ENCODE measurements at places on chromosomes 7 and 10. TPM values are rescaled to one million over a fixed set of nuclear protein-coding genes. Genes with fewer than 3 reads are reported as not detected.

DNA sequence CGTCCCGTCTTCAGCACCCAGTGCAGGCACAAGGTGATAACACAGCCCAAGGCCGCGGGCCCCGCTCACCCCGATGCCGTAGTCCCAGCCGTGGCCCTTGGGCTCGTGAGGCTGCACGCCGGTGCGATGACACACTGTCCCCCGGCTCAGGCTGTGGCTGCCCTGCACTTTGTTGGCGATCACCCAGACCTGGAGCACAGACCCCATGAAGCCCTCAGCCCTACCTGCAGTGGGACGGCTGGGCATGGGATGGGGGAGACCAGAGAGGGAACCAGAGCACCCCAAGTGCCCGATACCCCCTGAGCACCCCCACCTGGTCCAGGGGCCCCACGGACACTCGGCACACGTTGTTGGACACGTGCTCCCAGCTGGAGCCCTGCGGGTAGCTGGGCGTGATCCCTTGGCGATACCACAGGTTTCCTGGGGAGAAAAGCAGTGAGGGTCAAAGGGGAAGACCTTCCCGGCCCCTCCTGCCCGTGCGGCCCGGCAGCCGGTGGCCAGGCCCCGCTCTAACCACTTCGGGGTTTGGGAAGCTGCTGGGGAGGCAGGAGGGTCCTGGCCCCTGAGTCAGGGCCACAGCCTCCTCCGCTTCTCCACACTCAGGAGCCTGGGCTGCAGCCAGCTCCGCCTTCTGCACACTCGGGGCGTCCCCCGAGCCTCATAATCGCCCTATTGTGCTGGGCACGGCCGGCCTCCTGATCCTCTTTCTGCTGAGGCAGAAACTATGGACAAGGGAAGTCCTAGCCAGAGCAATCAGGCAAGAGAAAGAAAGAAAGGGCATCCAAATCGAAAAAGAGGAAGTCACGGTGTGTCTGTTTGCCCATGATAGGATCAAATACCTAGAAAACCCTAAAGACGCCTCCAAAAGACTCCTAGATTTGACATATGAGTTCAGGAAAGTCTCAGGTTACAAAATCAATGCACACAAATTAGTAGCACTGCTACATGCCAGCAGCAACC lies 6.7 kb downstream of the BHLHA15 start:
- no peak for DNase-seq

The STEAP4 gene
- total RNA-seq, result not detected

The CPA4 gene
- not detected for total RNA-seq

- no peak for DNase-seq
Observed at GRCh38 chr7:106276513-106276912, 8.3 kb downstream of the NAMPT start.

GRCh38 chr7:86720306-86720705 lies 76.6 kb downstream of the GRM3 start:
- DNase-seq, result no peak

DNA sequence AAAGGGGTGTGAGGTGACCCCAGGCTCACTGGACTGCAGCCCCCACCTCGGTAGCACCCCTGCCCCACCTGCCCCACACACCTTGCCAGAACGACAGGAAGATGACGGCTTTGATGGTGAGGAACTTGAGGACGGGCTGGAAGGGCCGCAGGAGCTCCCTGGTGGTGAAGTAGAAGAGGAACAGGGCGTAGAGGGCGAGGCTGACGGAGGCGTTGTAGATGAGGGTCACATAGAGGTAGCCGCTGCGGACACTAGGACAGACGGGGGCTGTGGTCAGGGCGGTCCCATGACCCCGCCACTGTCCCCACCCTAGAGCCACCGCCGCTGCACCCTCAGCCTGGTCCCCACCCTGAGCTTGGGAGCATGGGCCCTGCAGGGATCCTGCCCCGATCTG lies 7.6 kb downstream of the TMEM184A start:
- DNase-seq, result no peak

DNA sequence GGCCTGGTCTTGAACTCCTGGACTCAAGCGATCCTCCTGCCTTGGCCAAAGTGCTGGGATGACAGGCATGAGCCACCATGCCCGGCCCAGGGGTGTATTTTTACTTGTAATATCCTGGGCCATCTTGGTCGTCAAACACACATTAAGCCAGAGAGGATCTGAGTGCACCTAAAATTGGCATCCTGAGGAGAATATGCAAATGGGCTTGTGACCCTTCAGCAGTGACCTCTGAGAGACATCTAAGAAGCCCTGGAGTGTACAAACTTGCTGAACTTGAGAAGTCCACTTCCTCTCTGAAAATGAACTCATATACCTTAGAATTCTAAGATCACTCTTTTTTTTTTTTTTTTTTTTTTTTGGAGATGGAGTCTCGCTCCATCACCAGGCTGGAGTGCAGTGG lies 372.0 kb upstream of the C7orf33 start:
- no peak for DNase-seq

DNA sequence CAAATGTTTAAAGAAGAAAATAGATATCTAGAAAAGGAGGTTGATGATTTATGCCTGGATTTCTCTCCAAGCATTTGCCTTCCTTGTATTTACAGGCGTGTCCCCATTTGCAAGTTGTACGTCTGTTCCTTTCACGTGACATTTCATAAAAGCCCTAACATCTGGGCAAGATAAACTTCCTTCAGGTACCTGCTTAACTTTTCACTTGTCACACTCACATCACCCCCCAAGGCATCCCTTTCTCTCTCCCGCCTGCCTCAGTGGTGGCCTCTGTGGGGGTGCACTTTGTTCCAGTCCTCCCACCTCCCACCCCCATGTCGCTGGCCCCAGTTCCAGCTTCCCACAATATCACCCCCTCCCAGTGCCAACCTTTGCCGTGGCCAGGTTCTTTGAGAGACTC lies 6.7 kb downstream of the TWIST1 start:
- DNase-seq, result no peak
